ENCODE measurements at places on chromosomes 5 and 9.

GRCh38 chr5:59728356-59728755 lies 165.2 kb downstream of the PDE4D start:
- no peak for DNase-seq

DNA sequence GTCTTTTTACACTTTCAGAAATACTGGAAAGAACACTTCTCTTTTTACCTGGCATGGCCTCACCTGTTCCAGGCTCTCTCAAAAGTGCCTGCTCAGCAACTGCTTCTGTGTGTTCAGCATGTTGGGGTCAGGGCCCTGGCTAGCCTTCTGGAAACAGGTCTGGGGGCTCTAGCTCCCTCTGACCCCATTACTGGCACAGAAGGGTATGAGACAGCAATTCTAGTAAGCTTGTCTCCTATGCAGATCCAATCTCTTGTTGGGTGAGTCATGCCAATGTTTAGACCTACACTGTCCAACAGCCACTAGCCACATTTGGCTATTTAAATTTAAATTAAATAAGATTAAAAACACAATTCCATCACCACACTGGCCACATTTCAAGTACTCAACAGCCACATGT lies 80.8 kb downstream of the MAPKAP1 start:
- peak; percentile 40 for DNase-seq

DNA sequence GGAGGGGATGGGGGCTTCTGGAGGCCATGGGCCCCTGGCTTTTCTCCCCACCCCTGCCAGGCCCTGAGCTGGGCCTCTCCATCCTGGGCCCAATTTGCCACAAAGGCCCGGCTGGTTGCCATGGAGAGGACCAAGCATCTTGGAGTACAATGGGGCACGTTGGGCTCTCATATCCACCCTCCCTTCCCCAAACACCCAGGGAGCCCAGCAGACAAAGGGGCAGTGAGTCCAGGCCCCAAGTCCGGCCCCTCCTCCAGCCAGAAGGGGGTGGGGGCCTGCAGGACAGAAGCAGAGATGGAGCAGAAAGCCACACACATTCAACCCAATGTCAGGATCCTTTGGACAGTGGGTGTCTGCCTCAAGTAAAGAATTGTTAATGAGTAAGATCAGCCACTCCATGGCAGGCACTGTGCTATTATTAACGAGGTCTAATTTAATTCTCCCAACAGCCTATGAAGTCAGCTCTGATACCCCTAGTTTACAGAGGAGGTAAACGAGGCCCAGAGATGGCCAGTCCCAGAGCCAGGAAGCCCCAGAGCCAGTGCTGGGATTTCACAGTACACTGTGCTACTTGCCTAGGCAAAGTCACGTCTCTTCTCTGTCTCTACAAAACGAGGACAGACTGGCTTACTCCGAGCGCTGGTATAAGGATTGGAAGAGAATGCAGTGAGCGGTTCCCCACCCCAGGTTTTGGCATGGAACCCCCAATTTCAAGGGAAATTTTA lies 2.3 kb downstream of the CRB2 start:
- no peak for DNase-seq

- no peak for DNase-seq
Measured at GRCh38 chr9:76894198-76894597, 11.7 kb downstream of the PRUNE2 start.

DNA sequence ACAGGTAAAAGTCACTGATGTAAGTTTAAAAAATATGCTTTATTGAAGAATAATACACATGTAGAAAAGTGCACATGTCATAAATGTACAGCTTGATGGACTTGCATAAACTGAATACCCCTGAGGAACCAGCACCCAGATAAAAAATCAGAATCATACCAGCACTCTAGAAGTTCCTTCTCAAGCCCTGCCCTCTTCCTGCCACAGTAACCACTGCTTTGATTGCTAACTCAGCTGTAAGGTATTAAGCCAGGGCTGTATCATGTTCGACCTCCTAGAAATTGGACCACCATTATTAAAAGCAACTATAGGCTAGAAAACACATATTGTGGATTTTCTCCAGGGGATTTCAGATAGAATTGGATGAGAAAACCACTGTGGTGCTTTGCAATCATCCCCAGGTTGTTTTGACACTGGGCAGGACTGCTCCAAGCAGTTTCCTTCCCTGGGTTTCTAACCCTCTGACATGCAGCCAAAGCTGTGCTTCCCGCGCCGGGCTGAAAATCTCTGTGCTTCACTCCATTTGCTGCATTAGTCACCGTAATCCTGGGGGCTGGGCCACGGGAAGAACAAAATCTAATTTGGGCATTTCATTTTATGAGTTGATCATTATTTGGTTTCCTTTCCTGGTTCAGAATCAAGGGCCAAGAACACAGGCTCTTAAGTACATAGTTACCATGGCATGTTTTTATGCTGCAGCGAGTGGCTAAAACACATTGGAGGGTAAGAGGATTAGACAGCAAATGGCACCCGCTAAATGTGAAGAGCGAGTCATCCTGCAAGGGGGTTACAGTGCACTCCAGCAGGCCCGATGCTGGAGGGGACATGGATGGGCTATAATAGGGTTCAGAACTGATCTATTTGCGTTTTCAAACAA lies 139.4 kb upstream of the IL12B start:
- no peak for DNase-seq

GRCh38 chr9:7192266-7192665 lies 434.5 kb downstream of the KDM4C start:
- no peak for DNase-seq

DNA sequence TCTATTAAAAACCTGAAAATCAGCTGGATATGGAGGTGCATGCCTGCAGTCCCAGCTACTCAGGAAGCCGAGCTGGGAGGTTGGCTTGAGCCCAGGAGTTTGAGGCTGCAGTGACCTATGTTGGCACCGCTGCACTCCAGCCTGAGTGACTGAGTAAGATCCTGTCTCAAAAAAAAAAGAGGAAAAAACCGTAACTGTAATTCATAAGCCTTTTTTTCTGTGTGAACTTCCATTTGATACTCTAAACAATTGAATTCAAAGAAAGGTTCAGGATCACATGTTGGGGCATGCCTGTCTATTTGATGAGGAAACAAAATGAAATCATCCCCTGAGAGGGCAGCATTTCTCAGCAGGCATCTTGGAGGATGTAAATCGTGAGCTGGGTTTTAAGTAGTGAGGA lies 38.8 kb downstream of the ITGA2 start:
- peak; percentile 66 for DNase-seq

GRCh38 chr5:116681334-116682013 lies 106.9 kb upstream of the SEMA6A start:
- DNase-seq, result no peak

DNA sequence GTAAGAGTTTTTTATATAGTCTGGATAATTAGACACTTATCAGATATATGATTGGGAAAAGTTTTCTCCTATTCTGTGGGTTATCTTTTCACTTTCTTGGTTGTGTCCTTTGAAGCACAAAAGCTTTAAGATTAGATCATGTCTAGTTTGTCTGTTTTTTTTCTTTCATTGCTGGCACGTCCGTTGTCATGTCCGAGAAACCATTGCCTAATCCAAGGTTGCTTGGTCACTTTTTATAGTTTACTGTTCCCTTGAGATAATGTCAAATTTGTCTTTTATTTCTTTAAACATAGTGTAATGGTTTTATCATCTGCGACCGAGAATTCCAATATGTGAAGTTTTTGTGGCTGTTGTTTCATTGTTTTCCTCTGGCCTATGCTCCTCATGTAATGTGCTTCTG lies 28.8 kb downstream of the GARNL3 start:
- DNase-seq, result no peak

DNA sequence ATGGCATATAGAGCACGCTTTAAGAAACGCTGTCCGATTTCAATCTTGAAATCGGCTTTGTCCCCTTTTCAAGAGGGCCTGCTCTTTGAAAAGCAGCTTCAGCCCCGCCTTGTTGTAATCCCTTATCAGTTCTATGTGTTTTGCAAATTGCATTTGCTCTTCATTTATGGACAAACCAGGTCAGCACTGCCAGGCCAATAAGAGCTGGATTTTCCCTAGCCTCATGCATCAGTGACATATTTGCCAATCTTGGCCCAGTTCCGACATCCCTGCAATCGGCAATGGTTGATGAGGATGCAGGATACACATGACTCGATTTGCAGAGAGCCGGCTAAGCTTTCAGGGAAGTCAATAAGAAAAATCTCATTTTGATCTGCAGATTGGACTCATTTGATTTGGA lies 529.1 kb upstream of the CLINT1 start:
- DNase-seq, result no peak

DNA sequence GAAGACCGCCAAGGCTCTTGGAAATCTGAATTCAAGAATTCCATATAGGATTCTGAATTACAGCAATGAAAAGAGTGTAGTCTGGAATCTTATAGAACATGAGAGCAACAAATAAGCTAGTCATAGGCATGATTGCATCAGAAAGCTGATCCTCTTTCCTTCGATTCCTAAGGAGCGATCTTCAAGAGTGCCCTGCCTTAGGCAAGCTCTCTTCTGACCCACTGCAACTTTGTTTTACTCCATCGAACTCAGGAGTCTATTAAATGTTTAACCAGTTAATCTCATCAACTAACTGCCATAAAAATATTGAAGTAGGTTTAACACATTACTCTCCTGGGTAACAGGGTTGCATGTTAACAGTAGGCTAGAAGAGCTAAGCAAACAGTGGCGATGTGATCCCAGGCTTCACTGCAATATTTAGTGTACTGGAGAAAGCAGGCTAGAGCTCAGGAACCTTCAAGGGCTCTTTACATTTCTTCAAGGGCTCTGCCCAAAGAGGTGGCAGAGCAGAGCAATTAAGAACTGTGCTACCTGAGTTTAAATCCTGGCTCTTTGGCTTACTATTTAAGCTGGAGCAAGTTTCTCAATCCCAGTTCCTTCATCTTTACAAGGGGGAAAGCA lies 146.3 kb downstream of the RORB start:
- no peak for DNase-seq

DNA sequence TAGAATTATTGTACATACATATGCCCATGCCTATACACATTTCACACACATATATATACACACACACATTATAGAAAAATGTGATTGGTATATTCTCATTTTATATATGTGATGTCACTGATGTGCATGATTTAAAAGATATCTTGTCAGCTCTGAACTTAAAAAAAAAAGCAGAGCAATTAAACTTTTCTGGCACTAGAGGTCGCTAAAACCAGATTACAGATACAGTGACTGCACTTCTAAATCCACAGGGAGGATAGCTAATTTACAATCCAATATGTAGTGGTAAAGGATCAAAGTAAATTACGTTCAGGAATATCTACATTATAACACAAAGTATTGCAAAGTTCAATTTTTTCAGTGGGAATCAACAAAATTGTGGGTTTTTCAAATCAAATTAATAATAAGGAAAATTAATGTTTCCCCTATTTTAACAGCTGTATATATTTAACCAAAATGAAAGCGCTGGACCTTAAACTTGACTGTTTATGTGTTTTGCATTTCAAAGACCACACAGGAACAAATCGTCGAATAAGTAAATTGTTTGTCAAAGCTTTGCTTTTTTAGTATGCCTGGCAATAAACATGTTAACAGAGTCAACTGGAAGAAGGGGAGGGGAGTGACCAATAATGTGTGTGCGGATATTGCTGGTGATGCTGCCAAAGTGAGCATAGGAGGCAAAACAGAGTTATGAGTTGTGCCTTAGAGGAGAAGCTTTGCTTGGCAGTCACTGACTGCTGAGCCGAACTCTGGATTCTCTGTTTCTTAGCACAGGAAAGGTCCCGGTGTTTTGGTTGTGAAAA lies 1201.4 kb upstream of the C9orf72 start:
- no peak for DNase-seq

GRCh38 chr5:68544648-68545552 lies 329.3 kb downstream of the PIK3R1 start:
- DNase-seq, result no peak

GRCh38 chr5:1540831-1541701 lies 17.3 kb upstream of the LPCAT1 start:
- DNase-seq, result no peak

DNA sequence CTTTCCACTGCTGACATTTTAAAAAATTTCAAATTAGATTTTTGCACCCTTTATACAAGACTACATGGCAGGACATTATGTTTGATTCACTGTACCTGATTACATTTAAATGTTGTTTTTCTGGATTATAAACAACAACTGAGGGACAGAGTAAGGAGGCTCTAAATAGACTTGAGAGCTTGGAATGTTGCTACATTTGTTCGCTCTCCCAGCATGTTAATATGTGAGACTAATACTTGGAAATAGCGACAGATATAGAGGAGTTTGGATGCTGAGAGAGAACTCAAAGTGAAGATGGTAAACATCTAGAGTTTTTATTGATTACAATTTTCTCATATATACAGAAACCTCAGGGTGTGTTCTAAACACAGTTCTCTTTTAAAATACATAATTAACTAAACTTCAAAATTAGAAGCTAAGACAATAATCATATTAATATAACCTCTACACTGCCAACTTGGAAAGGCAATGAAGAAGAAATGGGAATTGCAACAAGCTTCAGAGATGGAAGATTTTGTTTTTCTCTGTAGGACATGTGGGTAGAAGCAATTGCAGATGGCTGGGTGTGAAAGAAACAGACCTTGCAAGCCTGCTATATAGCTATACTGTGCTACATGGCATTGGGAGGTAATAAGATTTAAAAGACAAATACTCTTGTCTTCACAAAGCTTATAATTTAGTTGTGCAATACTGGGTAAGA lies 1.4 kb upstream of the NDFIP1 start:
- no peak for DNase-seq

DNA sequence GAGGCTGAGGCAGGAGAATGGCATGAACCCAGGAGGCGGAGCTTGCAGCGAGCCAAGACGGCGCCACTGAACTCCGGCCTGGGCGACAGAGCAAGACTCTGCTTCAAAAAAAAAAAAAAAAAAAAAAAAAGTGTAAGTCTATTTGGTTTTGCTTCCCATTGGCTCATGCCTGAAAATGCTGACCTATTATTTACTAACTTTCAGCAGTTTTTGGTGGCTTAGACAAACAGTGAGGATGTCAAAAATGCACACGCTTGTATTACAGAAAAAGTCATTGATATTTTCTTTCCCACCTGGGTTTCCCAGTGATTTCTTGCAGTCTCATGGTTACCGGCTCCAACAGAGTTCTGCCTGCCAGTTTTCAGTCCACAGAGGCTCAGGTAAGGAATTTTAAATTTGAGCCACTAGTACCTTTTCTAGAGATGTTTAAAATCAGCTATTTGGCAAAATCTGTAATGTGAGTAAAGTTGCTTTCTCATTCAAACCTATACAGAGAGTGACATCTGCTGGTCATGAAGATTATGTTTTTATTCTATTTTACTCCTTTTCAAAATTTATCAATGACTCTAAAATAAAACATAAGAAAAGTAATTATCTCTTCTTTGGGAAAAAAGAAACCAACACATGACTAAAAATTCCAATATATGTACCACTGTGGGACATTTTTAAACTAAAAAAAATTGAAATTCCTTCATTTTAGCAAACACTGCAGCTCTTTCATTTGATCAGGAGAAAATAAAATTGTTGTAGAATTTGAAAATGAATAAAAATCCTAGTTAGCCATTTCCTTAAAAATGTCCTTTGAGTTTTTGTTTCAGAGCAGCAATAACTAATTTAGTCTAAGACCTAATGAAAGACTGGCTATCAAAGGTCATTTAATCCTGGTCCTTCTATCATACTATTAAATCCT lies 8.8 kb downstream of the FAM200C start:
- peak; percentile 28 for DNase-seq

- no peak for DNase-seq
Measured at GRCh38 chr5:7625740-7626139, 225.2 kb downstream of the CFAP90 start.

- DNase-seq, result no peak
Measured at GRCh38 chr5:159227452-159227851, 18.1 kb upstream of the RNF145 start.

Data from HFFc6 (cell line).